Mesendoderm (in vitro differentiated cells): ENCODE measurements at places on chromosomes 11 and 22.

GRCh38 chr11:17244046-17244445, 32.5 kb upstream of the NUCB2 start:
- H3K4me3 ChIP-seq = no peak overlapping the region
- no peak overlapping the region for H3K27ac ChIP-seq
- H3K27me3 ChIP-seq = no peaks in the 10 kb centered on the region
- no peaks in the 10 kb centered on the region for H3K36me3 ChIP-seq
- no peaks in the 10 kb centered on the region for H3K4me1 ChIP-seq

GRCh38 chr11:1305063-1305495, 4.4 kb downstream of the TOLLIP start:
- H3K4me1 ChIP-seq = no peaks in the 10 kb centered on the region
- no peak overlapping the region for H3K4me3 ChIP-seq
- DNase-seq = no peak
- no peak overlapping the region for H3K27ac ChIP-seq
- H3K27me3 ChIP-seq = no peaks in the 10 kb centered on the region

DNA sequence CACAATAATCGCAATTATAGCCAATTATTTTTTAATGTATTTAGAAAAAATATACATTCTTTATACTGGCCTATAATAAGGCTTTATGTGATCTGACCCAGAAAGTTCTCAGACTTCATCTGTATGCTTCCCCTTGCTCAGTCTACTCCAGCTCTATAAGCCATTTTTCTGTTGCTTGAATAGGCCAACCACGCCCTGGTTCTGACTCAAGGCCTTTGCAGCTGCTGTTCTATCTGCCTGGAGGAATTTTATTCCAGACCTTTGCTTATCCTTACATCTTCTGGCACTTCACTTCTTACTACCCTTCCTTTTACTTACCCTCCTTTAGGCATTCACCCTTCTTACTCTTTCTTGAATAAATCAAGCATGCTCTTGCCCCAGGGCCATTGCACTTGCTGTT, 54.9 kb upstream of the PDE3B start:
- DNase-seq = no peak
- no peaks in the 10 kb centered on the region for H3K4me1 ChIP-seq
- H3K27me3 ChIP-seq = no peaks in the 10 kb centered on the region

DNA sequence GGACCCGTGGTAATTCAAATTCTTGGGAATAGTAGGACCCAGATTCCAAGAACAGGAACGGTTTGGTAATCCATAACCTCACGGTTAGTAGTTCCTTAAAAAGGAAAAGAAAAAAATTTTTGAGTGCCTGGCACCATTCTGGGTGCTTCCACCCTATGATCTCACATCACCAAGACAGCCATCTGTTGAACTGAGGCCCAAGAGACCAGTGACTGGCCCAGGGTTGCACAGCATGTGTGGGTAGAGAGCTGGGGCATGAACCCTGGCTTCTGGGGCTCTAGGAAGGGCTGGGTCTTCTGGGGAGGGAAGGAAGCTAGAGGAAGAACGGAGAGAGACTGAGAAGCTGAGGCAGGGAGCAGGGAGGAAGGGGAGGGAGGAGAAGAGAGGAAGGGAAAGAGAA, 4.7 kb upstream of the SPI1 start:
- no peak overlapping the region for H3K4me3 ChIP-seq

GRCh38 chr11:6061475-6061874, 30.9 kb upstream of the OR56A1 start:
- H3K36me3 ChIP-seq = no peaks in the 10 kb centered on the region
- peak; percentile 87 for DNase-seq
- no peak overlapping the region for H3K4me3 ChIP-seq
- no peak overlapping the region for H3K27ac ChIP-seq
- peaks cover 4% of the 10 kb centered on the region for H3K4me1 ChIP-seq
- no peaks in the 10 kb centered on the region for H3K27me3 ChIP-seq

- peak; percentile 33 for DNase-seq
- H3K4me3 ChIP-seq = no peak overlapping the region
- no peaks in the 10 kb centered on the region for H3K4me1 ChIP-seq
- no peak overlapping the region for H3K27ac ChIP-seq
- H3K27me3 ChIP-seq = no peaks in the 10 kb centered on the region
These were observed 33.7 kb upstream of the SLC17A6 start for GRCh38 chr11:22304337-22304961.

- H3K27me3 ChIP-seq = no peaks in the 10 kb centered on the region
- DNase-seq = no peak
- no peaks in the 10 kb centered on the region for H3K36me3 ChIP-seq
- no peaks in the 10 kb centered on the region for H3K4me1 ChIP-seq
- H3K4me3 ChIP-seq = no peak overlapping the region
These were observed 100.4 kb upstream of the PARVA start for GRCh38 chr11:12276831-12277475.

- H3K36me3 ChIP-seq = peaks cover 2% of the 10 kb centered on the region
- peak; percentile 79 for DNase-seq
- H3K4me1 ChIP-seq = peaks cover 2% of the 10 kb centered on the region
- no peak overlapping the region for H3K4me3 ChIP-seq
- H3K27me3 ChIP-seq = no peaks in the 10 kb centered on the region
- no peak overlapping the region for H3K27ac ChIP-seq
These were observed 32.8 kb downstream of the PITPNB start for GRCh38 chr22:27885977-27886842.

DNA sequence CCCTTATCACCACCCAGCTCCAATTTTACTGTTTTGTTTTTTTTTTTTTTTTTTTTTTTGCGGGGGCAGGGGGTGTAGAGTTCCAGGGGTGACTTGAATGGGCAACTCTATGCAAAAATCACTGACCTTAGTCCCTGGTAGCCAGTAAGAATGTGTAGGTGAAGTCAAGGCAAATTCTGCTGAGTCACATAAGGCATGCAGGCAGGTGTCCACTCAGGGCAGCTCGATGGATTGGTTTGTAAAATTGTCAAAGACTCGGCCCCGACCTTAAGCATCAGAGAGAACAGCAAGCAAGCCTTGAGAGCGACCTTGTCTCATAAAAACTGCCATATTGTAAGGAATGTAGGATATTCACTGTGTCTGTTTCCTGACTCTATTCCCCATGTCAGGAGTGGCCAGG, 151.3 kb upstream of the SEZ6L start:
- no peaks in the 10 kb centered on the region for H3K4me1 ChIP-seq
- no peak overlapping the region for H3K4me3 ChIP-seq
- no peaks in the 10 kb centered on the region for H3K36me3 ChIP-seq
- DNase-seq = no peak
- no peak overlapping the region for H3K27ac ChIP-seq

DNA sequence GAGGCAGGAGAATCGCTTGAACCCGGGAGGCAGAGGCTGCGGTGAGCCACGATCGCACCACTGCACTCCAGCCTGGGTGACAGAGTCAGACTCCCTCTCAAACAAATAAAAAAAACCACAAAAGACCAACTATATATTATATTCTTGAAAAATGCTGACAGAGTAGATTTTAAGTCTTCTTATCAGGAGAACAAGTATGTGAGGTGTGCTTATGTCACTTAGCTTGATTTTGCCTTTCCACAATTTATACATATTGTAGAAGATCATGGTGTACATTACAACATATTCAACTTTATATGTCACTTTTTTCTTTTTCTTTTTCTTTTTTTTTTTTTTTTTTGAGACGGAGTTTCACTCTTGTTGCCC, 24.1 kb upstream of the CARS1 start:
- DNase-seq = no peak
- H3K36me3 ChIP-seq = no peaks in the 10 kb centered on the region
- H3K27me3 ChIP-seq = no peaks in the 10 kb centered on the region
- no peak overlapping the region for H3K27ac ChIP-seq

DNA sequence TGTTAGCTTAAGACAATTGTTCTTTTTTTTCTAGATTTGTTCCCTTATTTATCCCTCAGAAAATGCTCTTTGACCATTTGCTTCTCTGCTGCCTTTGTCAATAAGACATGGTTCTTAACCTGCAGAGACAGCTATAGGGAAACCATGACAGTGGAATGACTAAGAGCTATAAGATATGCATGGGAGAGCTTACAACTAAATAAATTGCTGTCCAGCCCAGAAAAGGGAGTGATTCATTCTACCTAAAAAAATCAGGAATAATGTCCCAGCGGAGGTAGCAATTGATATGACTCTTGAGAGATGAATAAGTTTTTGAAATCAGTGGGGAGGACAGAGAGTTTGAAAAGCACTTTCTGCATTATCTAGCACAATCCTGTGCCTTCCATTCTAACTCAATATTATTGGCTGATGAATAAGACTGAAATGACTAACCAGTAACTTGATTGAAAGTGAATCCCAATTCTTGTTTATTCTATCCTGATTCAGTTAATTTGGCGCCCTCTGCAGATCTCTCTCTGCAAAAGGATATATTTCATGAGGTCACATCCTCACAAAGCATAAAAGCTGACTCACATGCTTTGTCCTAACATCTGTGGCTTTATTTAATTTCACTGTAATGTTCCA, 680.5 kb upstream of the API5 start:
- no peak overlapping the region for H3K27ac ChIP-seq
- no peak overlapping the region for H3K4me3 ChIP-seq
- no peaks in the 10 kb centered on the region for H3K36me3 ChIP-seq
- DNase-seq = peak; percentile 56
- no peaks in the 10 kb centered on the region for H3K4me1 ChIP-seq
- no peaks in the 10 kb centered on the region for H3K27me3 ChIP-seq
